Activated CD4-positive, alpha-beta T cell treated with anti-CD3 and anti-CD28 coated beads for 1 hour (primary cell): ENCODE measurements at places on chromosomes 12 and 14.
A peak's percentile ranks its signal among the peaks of the same experiment; 100 is the strongest.

- DNase-seq: peak; percentile 45
These were observed 100.5 kb downstream of the LRRC74A start for GRCh38 chr14:76926521-76927251.

GRCh38 chr14:46053221-46053620 is 598.4 kb downstream of the RPL10L start:
- no peak for DNase-seq

- DNase-seq: no peak
These were observed 274.5 kb downstream of the DACT1 start for GRCh38 chr14:58912287-58912686.

GRCh38 chr12:87901457-87901856 is 127.7 kb downstream of the C12orf50 start:
- DNase-seq: no peak

DNA sequence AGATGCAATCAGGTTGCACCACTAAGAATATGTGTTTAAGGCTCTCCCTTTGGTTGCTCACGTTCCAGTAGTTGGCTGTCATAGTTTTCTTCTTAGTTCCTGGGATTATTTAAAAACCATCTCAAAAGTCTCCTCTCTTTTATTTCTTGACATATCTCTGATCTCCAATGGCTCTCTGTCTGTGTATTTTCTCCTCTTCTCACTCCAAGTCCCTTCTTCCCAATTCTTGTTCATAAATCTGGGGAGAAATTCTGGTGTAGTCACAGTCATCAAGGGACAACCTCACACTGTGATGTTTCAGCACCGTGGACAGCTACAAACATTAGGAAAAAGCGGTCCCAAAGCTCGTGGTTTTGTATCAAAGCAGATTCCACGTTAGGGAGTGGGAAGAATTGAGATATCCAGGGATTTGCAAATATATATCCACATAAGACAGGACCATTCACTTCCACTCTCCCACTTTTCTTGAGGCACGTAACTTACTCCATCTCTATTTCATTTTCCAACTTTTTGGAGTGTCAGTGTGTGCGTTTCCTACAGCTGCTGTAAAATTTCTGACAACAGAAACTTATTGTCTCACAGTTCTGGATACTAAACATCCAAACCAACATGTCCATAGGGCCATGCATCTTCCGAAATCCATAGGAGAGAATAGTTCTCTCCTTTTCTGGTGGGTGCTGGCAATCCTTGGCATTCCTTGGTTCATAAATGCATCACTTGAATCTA is 80.6 kb upstream of the TMEM233 start:
- no peak for DNase-seq

GRCh38 chr12:58069268-58069963 is 128.0 kb downstream of the ATP23 start:
- no peak for DNase-seq

GRCh38 chr12:69161829-69162228 is 77.5 kb upstream of the CPSF6 start:
- DNase-seq: no peak

- DNase-seq: no peak
These were observed 135.5 kb downstream of the NUAK1 start for GRCh38 chr12:106003297-106003696.

GRCh38 chr12:75665216-75665615 is 153.8 kb upstream of the KRR1 start:
- DNase-seq: no peak

DNA sequence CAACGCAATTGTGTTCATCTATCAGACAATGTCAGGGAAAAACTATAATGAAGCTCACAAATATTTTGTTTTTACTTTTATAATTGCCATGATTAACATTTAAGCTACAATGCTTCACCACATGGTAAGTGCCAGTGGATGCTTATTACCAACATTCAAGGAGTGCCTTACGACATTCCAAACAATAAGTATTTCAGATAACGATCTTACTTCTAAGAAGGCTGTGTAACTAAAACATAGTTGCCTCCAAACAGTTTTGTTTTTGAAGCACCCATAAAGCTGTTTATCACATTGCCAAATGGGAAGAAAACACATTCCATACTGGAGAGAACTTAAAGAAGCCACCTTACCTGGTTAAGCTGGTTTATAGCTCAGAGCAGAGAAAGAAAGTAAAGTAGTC is 78.8 kb downstream of the RPS6KA5 start:
- no peak for DNase-seq
